Brain microvascular endothelial cell (primary cell): ENCODE measurements at places on chromosomes 4 and X.

DNA sequence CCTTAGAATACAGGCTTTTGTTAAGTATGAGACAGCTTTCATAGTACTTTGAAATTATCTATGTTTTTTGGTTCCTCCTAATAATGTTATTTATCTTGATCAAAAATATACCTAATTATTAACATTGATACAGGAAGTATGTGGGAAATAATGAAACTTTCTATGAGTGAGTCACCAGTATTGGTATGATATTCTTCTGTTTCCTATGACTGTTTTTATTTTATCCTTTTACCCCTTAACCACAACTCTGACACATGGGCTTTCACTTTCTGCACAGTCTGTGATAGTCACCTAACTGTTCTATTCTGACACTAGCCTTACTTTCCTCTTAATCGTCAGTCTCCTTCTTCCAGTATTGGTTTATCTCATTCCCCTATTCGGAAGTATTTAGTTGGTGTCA, 4.7 kb downstream of the THAP9 start:
- DNase-seq = peak; percentile 65

DNA sequence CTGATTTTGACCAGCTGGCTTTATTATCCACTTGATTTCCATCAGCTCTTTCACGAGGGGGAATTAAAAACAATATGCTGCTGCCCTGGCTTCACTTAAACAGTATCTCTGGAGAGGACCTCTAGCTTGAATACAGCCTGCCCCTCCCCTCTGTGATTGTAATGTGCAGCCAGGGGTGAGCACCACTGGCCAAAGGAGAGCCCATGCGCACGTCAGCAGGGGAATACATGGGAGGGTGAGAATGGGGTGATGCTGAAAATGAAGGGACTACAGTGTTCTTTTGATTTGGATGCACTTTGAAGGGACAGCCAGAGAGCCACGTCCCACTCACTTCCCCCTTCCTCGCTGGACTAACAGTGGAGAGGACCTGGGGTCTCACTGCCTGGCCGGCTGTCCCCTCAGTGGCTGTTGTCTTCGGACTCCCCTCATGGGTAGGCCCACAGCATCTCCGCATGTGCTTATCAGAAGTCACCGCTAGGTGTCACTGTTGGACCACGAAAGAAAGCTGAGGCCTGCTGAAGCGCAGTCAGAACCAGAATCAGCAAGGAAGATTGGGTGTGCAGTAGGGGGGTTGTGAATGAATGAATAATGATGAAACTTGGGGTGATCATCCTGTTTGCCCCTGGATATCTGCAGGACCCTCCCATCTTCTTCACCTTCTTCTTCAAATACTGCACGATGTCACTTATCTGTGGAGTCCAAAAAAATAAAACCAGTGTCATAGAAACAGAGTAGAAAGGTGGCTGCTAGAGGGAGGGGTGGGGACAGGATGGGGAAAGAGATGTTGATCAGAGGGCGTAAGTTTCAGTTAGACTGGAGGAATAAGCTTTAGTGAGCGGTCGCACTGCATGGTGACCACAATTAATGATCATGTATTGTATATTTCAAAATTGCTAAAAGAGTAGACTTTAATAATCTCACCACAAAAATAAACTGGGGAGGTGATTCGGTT, 32.8 kb downstream of the CLCN4 start:
- peak; percentile 65 for DNase-seq

- DNase-seq = peak; percentile 48
Observed at GRCh38 chr4:60805500-60806313, 394.4 kb upstream of the ADGRL3 start.

GRCh38 chr4:36402008-36402758, 120.8 kb downstream of the DTHD1 start:
- no peak for DNase-seq

DNA sequence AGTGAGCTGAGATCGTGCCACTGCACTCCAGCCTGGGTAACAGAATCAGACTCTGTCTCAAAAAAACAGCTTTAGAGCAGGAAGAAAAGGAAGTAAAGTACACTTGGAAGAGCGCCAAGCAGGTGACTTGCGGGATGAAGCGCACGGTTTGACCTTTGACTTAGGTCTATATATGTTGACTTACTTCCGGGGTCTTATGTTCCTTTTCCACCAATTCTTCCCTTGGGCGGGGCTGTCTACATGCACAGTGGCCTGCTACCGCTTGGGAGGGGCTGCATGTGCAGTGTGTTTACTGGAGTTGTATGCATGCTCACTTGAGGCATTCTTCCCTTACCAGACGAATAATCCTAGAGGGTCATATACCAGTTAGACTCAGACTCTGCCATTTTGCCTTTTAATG, 108.6 kb downstream of the APOOL start:
- no peak for DNase-seq

- DNase-seq = no peak
Observed at GRCh38 chrX:27057883-27058282, 405.3 kb downstream of the PPP4R3C start.

DNA sequence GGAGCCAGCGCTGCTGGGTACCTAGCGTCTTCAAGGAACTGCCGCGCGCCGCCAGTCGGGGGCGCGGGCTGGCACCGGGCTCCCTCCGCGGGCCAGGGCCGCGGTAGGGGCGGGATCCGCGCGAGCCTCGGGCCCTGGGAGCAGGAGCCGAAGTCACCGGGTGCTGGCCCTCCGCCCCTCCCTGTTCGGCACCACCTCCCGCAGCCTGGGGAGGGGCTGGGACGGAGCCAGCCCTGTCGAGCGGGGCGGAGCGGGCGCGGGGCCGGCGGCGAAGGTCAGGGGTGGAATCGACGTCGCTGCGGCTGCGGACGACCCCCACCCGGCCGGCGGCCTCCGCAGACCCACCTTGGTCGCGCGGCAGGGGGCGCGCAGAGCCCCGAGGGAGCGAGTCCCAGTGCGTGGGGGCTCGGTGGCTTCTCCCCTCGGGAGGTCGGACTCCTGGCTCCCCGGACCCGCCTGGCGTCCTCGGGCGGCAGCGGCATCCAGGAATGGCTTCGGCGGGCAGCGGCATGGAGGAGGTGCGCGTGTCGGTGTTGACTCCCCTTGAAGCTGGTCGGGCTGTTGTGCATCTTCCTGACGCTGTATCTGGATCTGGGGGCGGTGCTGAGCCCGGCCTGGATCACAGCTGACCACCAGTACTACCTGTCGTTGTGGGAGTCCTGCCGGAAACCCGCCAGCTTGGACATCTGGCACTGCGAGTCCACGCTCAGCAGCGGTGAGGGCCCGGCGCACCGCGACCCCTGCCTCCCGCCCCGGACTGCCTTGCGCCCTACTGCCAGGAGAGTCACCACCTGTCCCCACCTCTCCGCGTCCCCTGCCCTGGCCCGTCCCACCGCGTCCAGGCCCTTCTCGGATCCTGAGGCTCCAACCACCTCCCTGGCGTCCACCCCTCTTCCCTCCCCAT, 50.5 kb upstream of the FAM47C start:
- no peak for DNase-seq

GRCh38 chr4:97498875-97499274, 644.4 kb downstream of the STPG2 start:
- peak; percentile 56 for DNase-seq

DNA sequence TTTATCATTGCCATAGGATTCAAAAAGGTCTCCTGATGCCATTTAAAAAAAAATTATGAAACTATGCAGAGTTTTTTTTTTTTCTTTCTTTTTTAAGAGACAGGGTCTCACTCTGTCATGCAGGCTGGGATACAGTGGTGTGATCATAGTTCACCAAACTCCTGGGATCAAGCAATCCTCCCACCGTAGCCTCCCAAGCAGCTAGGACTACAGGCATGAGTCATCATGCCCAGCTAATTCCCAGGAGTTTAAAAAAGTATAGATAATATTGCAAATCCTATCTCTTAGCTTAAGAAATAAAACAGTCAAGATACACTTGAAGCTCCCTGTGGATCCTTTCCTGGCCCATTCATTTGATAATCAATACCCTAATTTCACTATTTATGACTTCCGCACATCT, 58.6 kb upstream of the PRSS48 start:
- peak; percentile 31 for DNase-seq

DNA sequence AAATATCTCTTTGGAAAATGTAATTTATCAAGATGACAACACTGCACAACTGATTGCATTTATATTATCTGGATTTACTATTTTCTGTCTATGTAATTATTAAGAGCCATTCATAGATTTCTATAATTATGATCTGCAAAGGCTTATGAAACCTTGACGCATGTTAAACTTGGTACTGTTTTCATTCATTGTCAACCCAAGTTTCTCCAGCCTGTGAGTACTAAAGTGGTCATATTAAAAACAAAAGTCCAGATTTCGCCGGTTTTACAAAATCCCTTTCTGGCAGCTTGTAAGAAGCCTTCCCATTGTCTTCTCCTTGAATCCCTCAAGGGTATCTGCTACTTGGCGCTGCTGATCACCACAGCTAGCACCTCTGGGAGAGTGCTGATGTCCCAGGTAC, 19.7 kb upstream of the GRPR start:
- no peak for DNase-seq

- DNase-seq = no peak
Observed at GRCh38 chr4:100836929-100837328, 319.1 kb upstream of the EMCN start.

DNA sequence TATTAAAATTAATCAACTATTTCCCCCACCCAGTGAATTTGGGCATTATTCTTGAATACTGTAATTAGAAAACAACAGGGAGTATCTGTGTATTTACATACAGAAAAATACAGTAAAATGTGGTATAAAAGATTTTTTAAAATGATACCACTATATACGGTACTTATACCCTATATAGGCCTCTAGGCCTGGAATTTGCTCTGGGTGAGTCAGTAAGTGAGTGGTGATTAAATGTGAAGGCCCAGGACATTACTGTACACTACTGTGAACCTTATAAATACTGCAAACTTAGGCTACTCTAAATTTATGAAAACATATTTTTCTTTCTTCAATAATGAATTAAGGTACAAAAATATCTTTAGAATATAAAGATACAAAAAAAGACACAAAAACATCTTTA, 6.3 kb upstream of the CSN3 start:
- DNase-seq = no peak

- DNase-seq = no peak
Observed at GRCh38 chrX:102548231-102548630, 31.7 kb upstream of the TMSB15A start.

DNA sequence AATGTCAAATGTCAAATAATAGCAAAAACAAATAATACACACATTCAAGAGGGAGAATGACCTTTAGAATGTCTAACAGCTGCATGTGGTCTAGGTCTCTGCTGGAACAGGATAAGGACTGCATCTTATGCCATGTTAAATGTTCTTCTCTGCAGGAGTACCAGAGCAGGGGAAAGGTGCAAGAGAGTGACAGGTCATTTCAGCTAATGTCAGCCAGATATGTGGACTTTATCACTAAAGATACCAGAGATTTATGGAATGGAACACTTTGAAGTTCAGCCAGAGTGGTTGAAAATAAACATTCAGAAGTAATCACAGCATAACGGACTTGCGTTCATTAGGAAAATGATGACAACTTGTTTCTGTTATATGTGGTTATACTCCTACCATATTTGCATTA, 24.3 kb downstream of the GRID2 start:
- DNase-seq = no peak

DNA sequence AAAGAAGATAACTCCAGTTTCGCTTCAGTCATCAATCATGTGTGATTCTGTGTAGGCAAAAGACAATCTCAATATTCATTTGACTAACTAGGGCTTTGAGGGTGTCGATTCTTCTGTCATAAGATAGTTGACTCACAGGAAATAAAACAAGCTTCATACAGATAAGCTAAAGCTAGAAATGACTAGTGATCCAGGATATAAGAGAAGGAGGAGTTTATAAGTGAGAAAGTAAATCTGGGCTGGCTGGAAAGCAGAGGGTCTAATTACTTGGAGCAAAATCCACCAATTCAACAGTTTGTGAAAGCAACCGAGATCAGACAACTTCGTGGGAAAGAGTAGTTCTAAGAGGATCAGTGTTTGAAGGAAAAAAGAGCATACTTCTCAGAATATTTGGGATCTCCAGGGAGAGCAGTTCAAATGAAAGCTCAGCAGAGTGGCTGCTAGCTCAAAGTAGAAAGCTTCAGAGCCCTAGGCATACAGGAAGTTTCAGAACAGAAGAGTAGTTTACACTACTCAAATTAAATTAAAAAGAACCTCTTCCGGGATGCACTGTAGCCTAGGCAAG, 429.3 kb downstream of the INPP4B start:
- DNase-seq = peak; percentile 34

GRCh38 chrX:11346121-11346682, 53.0 kb downstream of the AMELX start:
- DNase-seq = no peak

GRCh38 chrX:19563327-19563726, 48.0 kb upstream of the MAP3K15 start:
- DNase-seq = no peak

GRCh38 chrX:18964901-18965300, 19.0 kb downstream of the PHKA2 start:
- DNase-seq = no peak

DNA sequence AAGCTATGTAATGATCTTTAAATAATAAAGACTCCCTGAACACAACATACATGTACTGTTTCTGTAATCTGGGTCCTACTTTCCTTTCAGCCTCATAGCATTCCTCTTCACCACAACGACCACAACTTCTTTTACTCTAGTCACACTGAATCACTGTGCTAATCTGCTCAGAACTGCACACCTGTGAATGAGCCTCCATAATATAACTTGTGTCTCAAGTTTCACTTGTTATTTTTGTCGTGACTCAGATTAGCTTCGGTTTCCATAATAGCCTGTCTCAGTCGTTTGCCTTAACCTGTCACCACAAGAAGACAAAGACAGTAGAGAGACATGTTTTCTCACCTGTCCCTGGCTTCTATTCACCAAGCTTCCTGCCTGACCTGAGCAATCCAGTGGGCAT, 61.8 kb downstream of the MAGED1 start:
- no peak for DNase-seq

DNA sequence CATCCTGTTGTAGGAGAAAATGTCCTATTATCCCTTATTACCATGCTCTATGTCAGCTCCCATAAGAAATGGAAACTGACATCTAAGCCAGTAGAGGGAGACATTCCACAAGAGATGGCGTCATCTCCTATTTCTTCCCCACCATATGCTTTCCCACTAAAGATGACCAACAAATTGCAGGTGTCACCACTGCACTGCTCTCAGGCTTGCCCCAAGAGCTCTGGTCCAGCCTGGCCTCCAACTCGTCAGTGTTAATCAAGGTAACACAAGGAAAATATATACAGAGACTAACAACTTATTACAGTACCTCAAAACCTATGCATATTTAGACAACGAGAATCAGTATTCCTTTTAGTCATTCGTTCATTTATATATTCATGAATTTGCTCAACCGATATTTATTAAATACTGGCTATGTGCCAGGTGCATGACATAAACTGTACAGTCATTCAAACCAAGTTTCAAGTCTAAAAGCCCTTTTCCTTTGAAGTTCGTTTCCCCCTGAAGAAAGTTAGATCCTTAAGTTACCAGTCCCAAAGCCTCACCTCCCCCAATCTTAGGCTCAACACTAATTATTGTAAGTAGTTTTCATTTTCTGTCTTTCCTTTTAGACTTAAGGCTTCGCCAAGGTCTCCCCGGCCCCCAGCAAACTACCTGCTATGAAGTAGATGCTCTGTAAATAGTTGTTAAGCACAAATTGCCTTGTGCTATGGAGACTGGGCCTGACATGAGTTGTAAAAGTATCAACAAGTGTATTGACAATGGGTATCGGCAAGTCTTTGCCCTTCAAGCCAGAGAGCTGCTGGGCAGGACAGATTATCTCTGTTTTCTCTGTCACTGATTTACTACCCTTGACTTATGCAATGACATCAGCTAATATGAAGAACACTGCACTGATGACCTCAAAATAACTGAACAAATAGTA, 3.1 kb upstream of the FGB start:
- peak; percentile 75 for DNase-seq

- DNase-seq = no peak
Observed at GRCh38 chr4:27357283-27357682, 496.6 kb downstream of the STIM2 start.

- DNase-seq = no peak
Observed at GRCh38 chr4:6403400-6403685, 69.1 kb downstream of the PPP2R2C start.
